ENCODE measurements at places on chromosomes 4 and X.

- no peak for DNase-seq
Measured at GRCh38 chrX:49850028-49850427, 20.9 kb downstream of the PAGE4 start.

DNA sequence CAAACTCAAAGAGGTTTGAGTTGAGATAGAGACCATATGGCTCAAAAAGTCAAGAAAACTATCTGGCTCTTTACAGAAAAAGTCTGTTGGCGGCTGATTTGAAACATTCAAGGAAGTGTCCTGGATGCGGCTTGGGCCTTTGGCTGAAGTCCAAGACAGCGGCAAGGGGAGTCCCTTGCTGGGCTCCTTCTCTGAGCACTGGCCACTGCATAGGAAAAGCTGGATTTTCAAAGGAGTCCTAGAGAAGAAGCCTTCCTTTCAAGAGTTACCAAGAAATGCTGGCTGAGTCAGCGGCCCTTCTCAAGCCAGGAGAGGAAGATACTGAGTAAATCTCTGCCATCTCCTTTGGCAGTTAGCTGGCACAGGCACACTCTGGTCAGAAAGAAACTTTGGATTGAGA is 12.1 kb downstream of the APLN start:
- no peak for DNase-seq

DNA sequence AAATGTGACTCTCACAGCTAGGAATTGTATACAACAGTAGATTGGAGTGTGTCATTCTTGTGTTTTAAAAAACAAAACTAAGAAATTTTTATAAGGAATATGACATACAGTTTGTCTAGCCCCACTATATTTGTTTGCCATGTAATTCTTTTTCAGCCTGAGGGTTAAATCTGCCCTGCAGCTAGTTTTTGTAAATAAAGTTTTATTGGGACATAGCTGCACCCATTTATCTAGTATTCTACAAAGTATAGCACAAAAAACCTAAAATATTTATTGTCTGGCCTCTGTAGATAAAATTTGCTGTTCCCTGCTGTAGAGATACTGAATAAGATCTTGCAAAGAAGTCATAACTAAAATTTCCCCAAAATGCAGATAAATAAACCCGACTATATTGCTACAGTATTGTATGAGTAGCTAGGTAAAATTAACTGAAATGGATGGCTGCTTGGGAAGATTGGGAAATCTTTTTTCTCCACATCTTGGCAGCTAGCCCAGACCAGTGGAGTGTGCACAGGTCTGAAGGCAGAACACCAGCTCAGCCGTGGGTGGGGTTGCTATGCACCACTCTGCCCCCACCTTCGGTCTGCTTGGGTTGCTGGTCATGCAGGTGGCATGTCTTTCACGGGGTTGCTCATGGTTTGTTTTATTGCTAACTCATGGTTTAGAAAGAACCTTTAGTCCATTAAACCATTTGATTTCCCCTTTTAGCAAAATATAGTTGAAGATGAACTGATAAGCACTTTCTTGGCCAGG is 127.9 kb downstream of the KLHL8 start:
- DNase-seq: peak; percentile 79

DNA sequence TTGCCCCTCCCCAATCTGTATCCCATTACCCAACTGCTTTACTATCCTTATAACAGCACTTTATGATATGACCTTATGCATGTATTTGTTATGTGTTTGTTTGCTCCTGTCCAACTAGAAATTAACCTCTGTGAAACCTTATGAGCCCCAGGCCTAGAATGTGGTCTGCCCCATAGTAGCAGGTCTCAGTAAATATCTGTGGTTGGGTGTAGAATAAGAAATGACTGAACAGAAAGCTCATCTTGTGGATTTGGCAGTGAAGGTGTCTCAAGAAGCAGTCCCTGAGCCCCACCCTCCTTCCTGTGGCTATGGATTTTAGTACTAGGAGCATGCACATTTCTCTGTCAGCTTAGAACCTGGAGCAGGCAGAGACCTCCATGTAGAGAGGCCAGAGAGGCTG is 229.0 kb upstream of the LCORL start:
- DNase-seq: no peak

- DNase-seq: peak; percentile 70
Measured at GRCh38 chr4:67922697-67923096, 38.9 kb upstream of the TMPRSS11D start.

- DNase-seq: no peak
Measured at GRCh38 chr4:48267574-48267973, 2.1 kb downstream of the TEC start.

Data from fibroblast of skin of right quadriceps (primary cell).